ENCODE measurements at places on chromosomes 3 and 15.

GRCh38 chr3:134474956-134475355 is 10.8 kb downstream of the ANAPC13 start:
- no peak for DNase-seq

- DNase-seq, result no peak
Observed at GRCh38 chr15:40340740-40341400, at the start of gene CCDC9B. Gene CCDC9B (minus strand): TSS chr15:40340939. CDS start chr15:40340819, 120 bp downstream.

GRCh38 chr3:19541284-19541683 is 392.7 kb downstream of the EFHB start:
- DNase-seq, result no peak

- peak; percentile 4 for DNase-seq
Observed at GRCh38 chr15:64460724-64461720, 644 bp downstream of the ZNF609 start.

DNA sequence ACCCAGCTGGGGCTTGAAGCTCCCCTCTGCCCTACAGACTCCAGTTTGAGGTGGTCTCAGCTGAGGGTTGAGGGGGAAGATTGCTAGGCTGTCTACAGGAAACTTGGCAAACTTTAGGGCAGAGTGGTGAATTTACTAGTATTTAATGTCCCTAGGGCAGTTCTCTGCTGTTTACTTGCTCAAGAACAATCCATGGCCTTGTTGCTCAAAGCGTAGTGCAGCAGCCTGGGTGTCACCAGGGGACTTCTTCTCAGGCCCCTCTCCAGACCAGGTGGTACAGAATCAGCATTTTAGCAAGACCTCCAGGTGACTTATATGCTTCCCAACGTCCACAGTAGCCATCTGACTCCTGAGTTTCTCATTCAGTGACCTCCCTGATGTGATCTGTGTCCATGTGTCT is 188.9 kb downstream of the NR1D2 start:
- DNase-seq, result no peak

- DNase-seq, result no peak
Observed at GRCh38 chr15:36156879-36157427, 422.5 kb upstream of the CDIN1 start.

- DNase-seq, result no peak
Observed at GRCh38 chr3:67561667-67562394, 92.6 kb downstream of the SUCLG2 start.

GRCh38 chr3:3603351-3603750 is 195.9 kb upstream of the LRRN1 start:
- no peak for DNase-seq

GRCh38 chr15:52039925-52040781 is 21.1 kb downstream of the MAPK6 start:
- DNase-seq, result no peak

- no peak for DNase-seq
Observed at GRCh38 chr3:142218703-142219102, 6.7 kb downstream of the GK5 start.

GRCh38 chr3:22887664-22888291 is 315.3 kb upstream of the UBE2E2 start:
- no peak for DNase-seq

GRCh38 chr15:34055868-34056595 is 17.0 kb upstream of the AVEN start:
- no peak for DNase-seq

DNA sequence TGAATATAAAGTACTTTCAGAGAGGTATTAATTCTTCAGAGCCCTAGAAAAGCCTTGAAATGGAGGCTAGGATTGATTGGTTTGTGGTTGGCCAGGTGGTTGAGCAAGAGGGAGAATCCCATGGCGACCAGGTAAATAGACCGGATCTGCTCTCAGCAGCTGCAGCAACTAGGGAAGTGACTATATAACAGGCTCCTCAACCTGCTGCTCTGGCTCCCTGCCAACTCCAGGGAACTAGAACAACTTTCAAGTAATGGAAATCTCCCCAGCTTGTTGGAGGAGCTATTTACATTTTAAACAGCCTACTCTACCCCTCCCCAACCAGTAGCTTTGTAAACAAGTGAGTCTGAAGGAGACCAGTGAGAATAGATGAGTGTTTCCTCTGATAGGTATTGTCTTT is 121.8 kb upstream of the CADM2 start:
- DNase-seq, result no peak

DNA sequence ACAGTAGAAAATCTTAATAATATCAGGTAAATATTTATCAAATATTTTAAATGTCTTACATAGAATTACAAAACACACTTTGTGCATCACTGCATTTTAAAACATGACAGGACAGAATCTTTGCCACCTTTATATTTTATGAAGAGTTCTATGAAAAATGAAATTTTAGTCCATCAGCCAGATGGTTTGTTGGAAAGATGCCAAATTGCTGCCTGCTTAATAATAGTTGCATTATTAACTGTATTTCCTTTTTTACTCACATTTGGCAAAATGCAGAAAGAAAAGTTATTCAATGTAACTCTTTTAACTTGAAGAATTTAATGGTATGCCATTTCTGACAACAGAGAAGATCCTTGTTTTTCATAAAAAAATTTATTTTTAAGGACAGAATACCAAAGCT is 1271.6 kb downstream of the NSUN3 start:
- DNase-seq, result no peak

All from CD4-positive, alpha-beta T cell treated with Interferon alpha-2 for 1 hour (primary cell).